ENCODE measurements at places on chromosomes 7 and 10.

- DNase-seq: peak; percentile 97
These were observed 11.8 kb downstream of the NT5C2 start for GRCh38 chr10:103181244-103181643.

DNA sequence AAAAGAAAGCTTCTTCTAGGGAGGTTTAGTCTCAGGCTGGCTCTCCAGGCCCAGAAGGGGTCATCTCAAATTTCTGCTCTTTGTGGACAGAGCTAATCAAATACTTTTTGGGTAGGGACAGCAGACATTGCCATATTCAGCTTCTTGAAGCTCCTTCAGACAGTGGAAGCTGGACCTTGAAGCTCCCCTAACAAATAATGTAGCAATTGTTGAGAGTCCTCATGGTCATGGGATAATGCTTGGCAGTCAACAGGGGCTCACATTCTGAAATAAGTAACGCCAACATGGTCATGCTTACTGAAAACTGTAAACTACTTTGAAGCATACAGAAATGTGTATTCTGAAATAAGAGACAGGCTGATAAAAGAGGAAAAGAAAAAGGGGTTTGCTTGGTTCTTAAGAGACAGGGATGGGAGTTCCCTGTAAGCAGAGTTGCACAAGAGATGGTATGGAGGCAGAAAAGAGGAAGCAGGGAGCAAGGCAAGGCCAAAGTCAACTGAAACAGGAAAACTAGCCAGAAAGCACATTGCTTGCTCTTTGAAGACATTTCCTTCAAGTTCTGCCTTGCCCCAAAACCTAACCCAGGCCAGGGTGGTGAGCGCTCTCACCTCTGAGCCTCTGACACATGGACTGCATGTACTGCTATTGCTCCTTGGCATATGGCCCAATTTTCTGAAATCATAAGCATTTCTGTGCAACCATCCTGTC lies 53.1 kb upstream of the KMT2E start:
- no peak for DNase-seq

GRCh38 chr10:123221418-123221817 lies 67.2 kb downstream of the BUB3 start:
- DNase-seq: no peak

DNA sequence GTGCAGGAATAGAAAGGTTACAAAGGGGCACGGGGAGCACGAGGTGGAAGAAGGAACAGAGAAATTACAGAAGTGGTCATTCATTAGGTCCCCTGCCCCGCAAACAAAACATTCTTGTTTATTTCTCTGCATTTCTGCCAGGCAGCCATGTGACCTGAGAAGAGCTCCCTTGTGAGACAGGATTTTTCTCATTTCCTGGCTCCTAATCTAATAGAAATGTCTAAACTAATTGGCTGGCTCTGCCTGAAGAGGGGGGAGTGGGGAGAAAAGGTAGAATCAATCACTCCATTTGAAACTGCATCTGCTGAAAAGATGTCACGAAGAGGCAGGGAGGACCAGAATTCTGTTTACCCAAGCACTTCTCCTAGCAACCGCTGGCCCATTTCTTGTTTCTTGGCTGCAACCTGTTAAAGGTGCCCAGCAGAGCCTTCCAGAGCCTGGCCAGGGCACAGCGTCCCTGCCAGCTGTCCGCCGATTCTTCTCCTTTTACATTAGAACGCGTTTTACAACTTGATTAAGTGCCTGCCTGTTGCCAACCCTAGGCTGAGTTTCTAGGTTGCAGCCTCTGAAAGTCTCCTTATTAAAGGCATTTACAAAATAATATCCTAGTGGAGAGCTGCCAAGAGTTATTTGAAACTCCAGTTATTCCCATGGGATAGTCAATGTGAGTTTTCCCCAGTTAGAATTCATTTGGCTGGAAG lies 1227.6 kb downstream of the TYW1 start:
- no peak for DNase-seq

- no peak for DNase-seq
These were observed 3.2 kb upstream of the UBE2D1 start for GRCh38 chr10:58331646-58332045.

GRCh38 chr10:80196270-80196949 lies 8.9 kb downstream of the ANXA11 start:
- DNase-seq: peak; percentile 40

GRCh38 chr10:12111528-12111927 lies 17.9 kb upstream of the SEC61A2 start:
- DNase-seq: no peak

GRCh38 chr7:36295090-36295489 lies 94.6 kb upstream of the ANLN start:
- DNase-seq: no peak

DNA sequence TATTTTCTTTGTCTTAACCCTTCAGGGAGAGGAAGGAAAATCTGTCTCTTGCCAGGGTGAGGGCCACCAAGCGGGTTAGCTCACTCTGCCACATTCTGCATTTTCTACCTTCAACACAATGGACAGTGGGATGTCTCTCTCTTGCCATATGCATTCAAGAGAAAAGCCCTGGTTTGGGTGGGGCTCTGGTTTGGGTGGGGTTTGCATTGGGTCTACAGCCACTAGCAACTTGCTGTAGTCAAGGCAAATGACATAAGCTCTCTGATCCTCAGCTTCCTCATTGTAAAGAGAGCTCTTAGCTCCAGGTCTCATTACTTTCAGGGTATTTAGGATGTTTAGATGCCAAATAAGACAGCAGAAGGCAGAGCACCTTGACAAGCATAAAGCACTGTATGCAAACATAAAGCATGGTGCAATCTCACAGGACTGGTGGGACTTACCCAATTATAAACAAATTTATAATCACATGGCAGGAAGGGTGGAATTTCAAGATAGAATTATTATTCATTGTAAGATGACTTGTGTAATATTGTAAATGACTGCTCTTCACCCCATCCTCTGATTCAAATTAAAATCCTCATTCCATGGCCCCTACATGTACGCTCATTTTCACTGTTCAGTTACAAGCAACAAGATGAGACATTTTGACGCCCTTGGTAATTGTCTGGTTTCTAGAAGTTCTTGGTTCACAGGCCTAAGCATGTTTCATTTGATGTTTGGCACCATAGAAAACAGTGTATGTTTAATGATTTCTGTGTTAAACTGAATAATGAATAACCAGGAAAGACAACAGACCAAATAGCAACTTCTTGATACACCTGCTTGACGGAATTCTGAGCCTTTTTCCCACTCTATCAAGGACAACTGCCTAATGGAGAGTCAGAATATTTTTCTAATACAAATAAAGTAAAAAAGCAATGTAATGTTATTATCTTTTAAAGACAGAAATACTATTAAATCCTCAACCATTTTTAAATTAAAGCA lies 258.9 kb downstream of the KCNMA1 start:
- DNase-seq: no peak

DNA sequence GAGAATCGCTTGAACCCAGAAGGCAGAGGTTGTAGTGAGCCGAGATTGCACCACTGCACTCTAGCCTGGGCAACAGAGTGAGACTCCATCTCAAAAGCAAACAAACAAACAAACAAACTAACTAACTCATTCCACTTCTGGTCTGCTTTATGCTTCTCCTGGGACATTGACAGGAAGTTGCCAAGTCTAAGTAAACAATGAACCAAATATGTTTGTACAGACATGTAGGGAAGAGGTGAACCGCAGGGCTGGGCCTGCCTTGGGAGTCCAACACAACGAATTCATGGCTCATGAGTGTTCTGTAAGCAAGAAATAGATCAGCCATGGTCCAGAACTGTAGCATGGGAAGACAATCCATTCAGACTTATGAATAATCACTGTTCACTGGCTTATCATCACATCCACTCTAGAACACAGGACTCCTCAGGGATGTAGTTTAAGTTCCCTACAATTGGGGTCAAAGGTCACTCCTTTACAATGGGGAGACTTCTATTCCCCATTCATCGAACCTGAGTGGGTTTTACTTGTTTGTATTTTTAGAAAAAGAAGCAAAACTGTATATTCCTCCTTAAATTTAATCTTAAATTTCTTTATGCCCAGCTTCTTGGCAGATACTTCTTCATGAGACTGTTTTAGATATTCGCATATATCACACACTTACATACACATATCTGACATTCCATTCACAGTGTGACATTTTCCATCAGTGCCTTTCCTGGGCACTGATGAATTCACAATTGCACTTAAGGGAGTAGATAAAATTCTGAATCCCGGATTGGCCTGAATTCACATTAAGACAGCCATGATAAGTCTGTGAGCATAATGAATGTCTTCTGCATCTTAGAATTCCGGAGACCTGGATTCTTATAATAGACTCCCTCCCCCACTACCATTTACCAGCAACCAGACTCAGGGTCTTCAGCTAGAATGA lies 159.1 kb upstream of the EEPD1 start:
- no peak for DNase-seq

- no peak for DNase-seq
These were observed 6.4 kb downstream of the ANXA7 start for GRCh38 chr10:73407495-73407894.

GRCh38 chr7:27434756-27435400 lies 192.3 kb downstream of the EVX1 start:
- no peak for DNase-seq

GRCh38 chr10:6461961-6462360 lies 118.1 kb downstream of the PRKCQ start:
- no peak for DNase-seq

- no peak for DNase-seq
These were observed 270.5 kb downstream of the SKAP2 start for GRCh38 chr7:26593896-26594295.

GRCh38 chr10:123027861-123028260 lies 19.1 kb downstream of the ACADSB start:
- DNase-seq: no peak

DNA sequence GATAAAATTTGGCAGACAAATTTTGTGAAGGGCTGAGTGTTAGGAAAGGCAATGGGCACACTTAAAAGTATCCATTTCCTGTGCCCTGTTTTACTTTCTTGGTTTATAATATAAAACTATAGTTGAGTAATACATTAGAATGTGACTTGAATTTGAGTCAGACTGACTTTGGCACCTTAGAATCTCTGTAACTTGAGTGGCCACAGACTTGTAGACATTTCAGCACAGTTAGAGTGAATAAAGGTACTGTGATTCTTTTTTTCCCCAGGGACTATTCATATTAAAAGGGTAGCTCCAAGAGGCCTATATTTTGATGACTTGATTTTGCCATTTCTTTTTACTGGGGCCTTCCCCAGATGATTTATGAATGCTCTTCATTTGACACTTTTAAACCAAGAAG lies 22.4 kb downstream of the GBF1 start:
- no peak for DNase-seq

GRCh38 chr7:157032644-157033482 lies 22.4 kb upstream of the MNX1 start:
- DNase-seq: no peak

DNA sequence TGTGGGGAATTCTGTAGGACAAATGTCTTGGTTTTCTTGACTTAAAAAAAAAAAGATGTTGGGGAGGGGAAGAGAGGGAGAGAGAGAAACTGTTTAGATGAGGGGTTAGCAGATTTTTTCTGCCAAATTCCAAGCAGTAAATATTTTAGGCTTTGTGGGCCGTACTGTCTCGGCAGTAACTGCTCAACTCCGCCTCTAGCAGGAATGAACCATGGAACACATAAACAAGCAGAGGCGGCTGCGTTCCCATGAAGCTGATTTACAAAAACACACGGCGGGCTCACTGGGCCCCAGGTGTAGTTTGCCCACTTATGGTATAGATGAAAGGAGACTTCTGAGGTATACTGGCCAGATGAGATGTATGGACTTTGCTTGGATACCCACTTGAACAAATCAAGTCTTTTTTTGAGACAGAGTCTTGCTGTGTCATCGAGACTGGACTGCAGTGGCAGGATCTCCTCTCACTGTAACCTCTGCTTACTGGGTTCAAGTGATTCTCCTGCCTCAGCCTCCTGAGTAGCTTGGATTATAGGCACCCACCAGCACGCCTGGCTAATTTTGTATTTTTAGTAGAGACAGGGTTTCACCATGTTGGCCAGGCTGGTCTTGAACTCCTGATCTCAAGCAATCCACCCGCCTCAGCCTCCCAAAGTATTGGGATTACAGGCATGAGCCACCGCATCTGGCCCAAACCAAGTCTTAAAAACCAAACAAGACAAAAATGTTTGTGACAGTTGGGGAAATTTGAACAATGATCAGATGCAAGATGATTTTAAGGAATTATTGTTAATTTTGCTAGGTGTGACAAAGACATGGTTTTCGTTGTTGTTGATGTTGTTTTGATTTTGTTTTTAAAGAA lies 9.7 kb upstream of the ADAMTS14 start:
- DNase-seq: no peak

GRCh38 chr10:16436367-16436757 lies 448 bp upstream of the PTER start:
- no peak for DNase-seq

DNA sequence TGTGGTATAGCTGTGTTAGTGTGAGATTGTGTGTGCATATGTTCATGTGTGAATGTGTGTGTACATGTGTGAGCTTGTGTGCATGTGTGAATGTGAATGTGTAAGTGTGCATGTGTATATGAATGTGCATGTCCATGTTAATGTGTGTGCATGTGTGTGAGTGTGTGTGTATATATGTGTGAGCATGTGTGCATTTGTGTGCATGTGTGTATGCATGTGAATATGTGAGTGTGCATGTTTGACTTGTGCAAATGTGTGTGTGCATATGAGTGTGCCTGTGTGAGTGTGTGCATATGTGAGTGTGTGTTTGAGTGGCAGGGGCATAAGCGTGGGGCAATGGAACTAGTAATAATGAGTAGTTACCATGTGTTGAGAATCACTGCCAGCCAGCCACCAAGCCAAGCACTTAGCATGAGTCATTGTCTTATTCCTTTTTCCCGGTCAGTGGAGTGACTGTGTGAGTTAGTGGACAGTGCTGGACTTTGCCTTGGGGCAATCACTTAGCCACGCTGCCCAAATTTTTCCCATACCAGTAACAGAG lies 46.3 kb upstream of the SHH start:
- DNase-seq: no peak

GRCh38 chr10:99331207-99331803 lies 2.1 kb downstream of the CNNM1 start:
- no peak for DNase-seq

GRCh38 chr10:121032460-121032859 lies 181.3 kb downstream of the WDR11 start:
- DNase-seq: peak; percentile 11

- peak; percentile 76 for DNase-seq
These were observed 77.6 kb downstream of the RNF216 start for GRCh38 chr7:5703572-5704533.

DNA sequence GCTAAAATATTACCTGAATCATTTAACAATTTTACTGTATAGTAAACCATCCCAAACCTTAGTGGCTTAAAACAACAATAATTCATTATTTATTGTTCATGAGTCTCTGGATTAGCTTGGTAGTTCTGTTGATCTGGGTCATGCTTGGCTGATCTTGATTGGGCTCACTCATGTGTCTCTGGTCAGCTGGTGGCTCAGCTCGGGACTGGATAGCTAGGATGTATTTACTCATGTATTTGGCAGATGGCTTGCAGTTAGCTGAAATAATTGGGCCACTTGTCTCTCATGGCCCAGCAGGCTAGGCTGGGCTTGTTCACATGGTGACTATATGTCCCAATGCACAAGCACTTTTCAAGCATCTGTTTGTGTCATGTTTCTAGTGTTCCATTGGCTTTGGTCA lies 262.8 kb downstream of the BBS9 start:
- no peak for DNase-seq

GRCh38 chr10:130246113-130246512 lies 109.9 kb downstream of the GLRX3 start:
- DNase-seq: no peak

GRCh38 chr7:135519233-135519688 lies 9.4 kb upstream of the CNOT4 start:
- no peak for DNase-seq

GRCh38 chr10:24552346-24553016 lies 171.2 kb downstream of the ARHGAP21 start:
- peak; percentile 80 for DNase-seq
